ENCODE measurements at places on chromosomes 6 and 20.

- DNase-seq: no peak
Observed at GRCh38 chr20:57791966-57792365, 82.2 kb upstream of the PMEPA1 start.

GRCh38 chr6:89270951-89271721, 44.0 kb downstream of the GABRR2 start:
- no peak for DNase-seq

DNA sequence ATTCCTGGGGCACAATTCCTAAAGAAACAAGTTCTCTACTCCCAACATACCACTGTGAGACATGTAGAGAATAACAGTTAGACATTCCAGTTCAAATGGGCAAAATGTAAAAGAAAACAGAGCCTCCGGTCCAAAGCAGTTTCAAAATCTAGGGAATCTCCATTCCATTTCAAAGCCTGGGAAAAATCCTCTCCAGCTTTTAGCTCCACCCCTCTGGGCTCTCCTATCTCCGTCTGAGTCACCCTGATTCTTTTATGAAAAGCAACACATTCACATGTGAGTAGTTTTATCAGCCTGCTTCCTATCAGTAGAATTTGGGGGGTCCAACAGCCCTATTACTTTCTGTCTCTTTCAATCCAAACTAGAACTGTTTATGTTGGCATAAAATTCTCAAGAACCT, 3.7 kb downstream of the CSNK2A1 start:
- no peak for DNase-seq

DNA sequence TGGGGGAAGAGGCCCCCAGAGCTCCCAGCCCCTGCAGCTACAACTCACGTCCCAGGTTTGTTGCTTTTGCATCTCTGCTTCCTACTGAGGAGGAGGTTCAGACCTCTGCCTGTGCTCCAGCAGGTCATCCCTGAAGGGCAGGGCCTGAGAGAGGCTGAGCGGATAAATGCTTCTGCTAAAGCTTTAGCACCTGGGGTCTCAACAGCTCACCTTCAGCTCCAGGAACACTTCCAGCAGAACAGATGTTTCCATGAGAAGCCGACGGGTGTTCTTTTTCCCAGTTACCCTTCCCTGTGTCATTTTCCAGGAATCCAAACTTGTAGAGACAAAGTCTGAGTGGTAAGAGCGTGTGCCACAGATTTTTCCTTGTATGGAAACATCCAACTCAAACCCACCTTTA, 208.8 kb downstream of the TBC1D7 start:
- DNase-seq: no peak

DNA sequence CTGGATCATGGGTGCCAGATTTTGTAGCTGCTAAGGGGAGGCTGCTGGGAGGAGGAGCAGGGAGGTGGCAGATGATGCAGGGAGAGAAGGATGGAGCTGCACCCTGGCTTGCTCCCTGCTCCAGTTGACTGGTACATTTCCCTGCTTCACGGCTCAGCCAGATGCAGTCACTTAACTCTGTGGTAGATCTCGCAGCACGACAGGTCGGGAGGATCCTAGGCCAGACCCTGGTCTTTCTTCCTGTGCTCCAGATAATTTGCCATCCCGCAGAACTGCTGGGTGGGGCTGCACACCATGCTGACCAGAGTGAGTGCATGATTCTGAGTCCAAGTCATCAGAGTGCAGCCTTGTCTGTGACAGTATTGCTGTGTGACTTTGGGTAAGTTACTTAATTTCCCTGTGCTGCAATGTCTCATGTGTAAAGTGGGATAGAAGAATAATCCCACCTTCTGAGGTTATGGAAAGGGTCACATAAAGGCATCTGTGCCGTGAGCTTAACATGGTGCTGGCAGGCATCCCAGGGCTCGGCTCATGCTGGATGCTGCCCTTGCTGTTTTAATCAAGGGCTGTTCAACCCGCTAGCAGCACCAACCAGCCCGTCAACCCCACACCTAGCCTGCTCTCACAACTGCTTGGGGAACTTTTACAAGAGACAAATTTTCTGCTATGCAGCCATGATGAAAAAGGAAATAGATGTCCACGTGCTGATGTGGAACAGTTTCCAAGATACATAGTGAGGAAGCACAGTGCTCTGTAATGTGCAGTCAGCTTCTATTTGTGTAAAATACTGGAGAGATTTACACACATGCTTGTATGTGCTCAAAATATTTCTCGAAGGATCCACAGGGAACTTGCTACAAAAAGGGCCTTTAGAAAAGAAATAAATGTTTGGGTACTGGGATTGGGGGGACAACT, 257.9 kb downstream of the CDH26 start:
- no peak for DNase-seq

Data from activated CD4-positive, alpha-beta T cell treated with anti-CD3 and anti-CD28 coated beads, Interleukin-10, Interleukin-2, amounts not matched to agents 100 ng/mL and 50 ng/mL, durations not matched to agents 16 hours and 8 hours (primary cell).